ENCODE measurements at places on chromosomes 5 and 9.

DNA sequence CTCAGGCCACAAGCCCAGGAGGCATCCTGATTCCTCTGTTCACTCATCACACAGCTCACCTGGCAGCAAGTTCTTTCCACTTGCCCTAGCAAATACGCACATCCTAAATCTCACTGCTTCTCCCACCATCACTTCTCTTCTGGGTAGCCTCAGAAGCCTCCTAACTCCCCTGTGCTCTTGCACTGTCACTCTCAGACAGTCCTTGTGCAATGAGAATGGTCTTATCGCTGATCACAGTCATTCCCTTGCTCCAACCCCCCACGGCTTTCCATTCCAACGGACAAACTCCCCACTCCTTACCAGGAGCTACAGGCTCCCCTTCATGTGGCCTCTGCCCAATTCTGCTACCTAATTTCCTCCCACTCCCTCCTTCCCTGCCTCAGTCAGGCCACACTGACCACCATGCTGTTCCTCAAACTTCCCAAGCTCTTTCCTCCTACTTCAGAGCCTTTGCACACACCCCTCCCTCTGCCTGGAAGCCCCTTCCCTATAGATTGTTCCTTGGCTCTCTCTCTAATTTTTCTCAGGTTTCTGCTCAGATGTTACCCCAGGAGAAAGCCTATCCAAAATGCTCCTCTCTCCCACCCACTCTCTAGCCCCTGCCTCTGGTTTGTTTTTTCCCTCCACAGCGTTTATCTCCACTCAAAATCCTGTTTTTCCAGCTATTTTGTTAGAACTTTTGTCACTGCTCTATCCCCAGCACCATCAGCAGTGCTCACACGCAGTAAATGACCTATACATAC, 34.1 kb upstream of the TNFAIP8 start:
- DNase-seq: no peak

DNA sequence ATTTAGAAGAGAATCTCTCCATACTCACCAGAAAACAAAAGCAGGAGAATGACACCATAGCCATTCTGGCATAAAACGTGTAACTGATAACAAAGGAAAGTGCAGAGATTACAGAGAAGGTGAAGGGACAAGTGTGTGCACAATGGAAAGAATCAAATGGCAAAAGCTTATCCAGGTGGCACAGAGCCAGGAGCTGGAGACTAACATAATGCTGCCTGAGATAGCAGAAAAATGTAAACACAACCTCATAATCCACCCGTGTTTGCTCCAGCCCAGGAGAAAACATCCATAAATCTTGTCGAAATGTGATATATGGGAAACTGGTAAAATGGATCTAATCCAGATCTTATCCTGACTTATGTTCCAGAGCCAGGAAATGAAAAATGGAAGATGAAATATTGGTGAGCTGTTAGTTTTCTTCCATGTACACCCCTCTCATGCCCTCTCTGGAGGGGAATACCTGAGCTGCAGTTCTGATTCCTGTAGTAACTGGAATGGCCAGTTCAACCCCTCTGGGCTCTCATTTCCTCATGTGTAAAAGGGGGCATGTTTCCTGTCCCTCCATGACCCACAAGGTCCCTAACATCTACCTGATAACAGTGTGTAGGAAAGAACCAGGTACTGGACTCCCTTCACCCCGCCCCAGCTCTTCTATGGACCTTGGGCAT, 212.3 kb upstream of the DAPK1 start:
- DNase-seq: no peak

DNA sequence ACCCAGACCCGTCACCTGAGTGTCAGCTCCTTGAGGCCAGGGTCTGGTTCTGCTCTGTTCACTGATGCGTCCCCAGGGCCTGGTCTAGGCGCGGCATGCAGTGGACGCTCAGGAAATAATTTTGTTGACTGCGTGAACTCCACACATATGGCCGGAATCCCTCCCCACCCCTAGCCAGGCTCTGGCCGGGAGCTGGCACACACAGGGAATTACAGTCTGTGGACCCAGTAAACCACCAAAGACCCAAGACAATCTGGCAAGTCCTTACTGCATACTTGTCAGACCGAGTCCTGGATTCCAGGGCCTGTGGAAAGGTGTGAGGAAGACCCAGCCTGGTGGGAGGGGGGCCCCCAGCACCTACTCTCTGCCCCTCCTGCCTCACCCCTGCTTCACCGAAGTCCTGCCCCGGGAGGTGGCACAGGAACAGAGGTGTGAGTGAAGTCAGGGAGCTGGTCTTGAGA, 113.0 kb upstream of the IER5L start:
- DNase-seq: no peak

- no peak for DNase-seq
Observed at GRCh38 chr5:134945041-134945440, 22.7 kb upstream of the CATSPER3 start.

- DNase-seq: no peak
Observed at GRCh38 chr5:504326-505154, 19.7 kb downstream of the SLC9A3 start.

- no peak for DNase-seq
Observed at GRCh38 chr9:126471084-126471624, 142.6 kb upstream of the LMX1B start.

DNA sequence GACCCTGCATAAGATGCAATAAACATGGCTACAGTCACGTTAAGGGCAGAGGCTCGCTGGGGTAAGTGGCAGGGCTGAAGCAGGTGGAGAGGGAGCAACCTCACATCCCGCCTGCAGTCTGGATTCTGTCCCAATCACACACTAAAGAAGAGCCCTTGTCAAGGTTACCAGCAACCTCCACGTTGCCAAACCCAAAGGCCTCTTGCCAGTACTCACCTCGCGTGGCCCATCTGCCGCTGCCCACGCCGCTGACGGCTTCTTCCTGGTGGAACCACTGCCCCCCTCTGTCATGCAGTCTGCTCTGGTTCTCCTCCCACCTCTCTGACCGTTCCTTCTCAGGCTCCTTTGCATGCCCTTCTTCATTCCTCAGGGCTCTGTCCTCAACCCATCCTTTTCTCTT, 8.8 kb downstream of the AQP7 start:
- DNase-seq: no peak

DNA sequence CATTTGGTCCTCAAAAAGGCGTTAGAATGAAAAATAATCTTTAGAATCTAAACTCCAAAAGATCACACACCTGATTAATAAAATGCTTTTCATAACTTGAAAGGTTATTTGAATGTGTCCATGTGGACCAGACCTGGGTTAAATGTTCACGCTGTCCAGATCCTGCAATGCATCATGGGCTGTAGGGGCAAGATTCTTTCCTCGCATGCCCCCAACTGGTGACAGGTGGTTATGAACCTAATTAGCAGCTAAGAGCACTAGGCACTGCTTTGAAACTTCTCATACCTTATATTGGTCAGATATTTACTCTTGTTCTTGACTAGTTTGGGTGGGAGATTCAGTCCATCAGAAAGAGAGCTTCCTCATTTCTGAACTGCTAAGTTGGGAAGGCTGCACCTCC, 19.3 kb upstream of the PIP5K1B start:
- DNase-seq: no peak

DNA sequence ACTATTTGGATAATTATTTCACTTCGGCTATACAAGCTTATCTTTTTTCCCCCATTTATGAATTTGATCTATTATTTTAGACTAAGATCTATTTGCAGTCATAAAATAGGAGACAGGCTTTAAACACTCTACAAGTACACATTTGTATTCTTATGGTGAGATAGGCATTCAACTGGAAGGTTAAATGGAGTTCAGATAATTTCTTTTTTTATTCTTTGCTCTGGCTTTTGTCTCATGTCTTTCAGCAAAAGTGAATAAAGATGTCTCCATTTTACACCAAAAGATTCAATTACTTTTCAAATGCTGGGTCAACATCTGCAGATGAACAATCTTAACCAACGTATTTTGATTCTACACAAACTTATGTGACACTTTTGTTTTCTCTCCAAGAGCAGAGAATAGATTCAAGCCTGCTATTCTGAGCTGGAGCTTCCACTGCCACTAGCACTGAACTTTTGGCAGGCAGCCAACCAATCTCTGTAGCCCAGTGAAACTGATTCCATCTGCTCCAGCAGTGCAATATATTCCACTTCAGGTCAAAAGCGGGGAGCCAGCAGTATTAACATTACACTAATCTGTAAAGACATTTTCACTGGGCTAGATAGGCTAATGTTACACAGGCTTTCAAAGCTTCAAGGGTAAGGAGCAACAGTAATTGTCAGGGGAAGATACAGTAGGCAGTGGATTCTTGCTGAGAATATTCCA, 452.0 kb upstream of the ZNF608 start:
- DNase-seq: peak; percentile 54

DNA sequence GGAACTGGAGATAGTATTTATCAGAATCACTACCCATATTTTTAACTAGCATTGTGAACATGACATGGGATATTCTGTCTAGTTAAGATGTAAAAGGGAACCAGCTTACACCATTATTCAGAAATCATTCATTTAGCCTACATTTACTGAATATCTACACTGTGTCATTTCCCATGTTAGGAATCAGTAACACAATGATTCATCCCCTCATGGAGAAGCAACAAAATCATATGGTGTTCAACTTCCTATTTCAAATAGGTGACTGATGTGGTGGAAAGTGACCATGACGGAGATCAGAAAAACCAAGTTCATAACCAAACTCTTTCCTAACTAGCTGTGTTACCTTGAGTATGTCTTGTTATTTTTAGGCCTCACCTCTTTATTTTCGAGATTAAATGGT, 550.0 kb upstream of the TUSC1 start:
- DNase-seq: no peak

DNA sequence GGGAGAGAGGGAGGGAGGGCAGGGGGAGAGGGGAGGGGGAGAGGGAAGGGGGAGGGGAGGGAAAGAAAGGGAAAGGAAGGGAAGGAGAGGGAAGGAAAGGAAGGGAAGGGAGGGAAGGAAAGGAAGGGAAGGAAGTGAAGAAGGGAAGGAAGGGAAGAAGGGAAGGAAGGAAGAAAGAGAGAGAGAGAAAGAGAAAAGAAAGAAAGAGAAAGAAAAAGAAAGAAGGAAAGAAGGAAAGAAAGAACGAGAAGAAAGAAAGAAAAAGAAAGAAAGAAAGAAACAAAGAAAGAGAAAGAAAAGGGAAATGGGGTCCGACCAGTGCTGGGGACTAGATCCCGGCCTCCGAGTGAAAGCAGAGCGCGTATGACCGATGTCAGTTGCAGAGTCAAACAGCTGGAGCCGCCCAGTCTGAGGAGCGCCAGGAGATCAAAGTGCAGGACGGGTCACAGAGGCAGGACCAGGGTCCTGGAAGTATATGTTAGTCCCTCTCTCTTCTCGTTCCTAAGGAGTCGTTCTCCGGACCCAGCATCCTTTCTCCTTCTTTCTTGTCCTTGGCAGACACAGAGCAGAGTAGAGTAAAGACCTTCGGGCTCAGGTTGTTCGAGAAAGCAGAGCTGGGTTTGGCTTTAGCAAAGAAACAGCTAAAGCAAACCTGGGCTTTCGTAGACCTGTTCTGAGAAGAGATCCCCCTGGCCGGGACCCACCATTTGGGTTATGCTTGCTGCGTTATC, 305.4 kb upstream of the MSX2 start:
- DNase-seq: no peak

- DNase-seq: no peak
Observed at GRCh38 chr5:141947316-141947715, 10.7 kb downstream of the PCDH12 start.

DNA sequence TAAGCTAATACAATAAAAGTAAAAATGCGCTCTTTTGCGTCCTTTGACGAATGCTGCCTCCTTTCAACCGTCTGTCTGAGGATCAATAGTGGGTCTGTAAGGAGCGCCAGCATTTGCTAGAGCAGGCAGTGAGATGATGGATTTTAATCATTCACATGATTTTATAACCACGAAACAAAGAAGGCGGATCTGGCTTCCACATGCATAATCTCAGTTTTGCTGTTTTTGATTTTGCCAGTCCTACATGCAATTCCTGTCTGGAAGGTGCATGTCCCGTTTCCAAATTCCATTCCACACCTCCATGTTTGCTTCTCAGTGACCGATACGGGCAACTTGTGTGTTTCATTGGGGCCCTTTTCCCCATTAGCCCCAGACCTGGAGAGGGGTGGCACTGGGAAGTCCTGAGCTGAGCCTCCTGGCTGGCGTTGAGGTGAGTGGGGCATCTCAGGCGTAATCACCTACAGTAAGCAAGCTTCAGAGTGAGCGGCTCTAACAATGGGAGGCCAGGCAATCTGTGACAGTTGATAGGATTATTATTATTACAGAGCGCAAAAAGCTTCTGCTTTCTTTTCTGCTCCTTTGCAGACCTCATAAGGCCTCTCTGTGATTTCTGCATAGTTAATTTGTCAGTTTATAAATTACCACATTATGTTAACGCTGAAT, 405.4 kb downstream of the ZSWIM6 start:
- DNase-seq: no peak

GRCh38 chr5:37206736-37207135, 42.4 kb downstream of the CPLANE1 start:
- DNase-seq: no peak

DNA sequence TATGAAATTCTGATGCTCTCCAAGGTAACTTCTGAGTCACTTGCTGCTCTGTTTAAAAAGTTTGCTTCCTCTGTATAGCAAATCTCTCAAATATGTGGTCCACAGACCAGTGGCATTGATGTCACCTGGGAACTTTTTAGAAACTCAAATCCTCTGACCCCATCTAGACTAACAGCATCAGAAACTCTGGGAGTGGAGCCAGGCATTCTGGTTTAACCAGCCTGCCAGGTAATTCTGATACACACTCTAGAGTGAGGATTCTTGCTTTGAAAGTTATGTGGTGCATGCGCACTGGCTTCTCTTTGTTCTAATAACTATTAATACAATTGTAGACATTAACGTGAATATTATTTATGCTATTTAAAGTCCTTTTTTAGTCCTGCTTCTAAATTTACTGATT, 298.1 kb downstream of the SLF1 start:
- no peak for DNase-seq

DNA sequence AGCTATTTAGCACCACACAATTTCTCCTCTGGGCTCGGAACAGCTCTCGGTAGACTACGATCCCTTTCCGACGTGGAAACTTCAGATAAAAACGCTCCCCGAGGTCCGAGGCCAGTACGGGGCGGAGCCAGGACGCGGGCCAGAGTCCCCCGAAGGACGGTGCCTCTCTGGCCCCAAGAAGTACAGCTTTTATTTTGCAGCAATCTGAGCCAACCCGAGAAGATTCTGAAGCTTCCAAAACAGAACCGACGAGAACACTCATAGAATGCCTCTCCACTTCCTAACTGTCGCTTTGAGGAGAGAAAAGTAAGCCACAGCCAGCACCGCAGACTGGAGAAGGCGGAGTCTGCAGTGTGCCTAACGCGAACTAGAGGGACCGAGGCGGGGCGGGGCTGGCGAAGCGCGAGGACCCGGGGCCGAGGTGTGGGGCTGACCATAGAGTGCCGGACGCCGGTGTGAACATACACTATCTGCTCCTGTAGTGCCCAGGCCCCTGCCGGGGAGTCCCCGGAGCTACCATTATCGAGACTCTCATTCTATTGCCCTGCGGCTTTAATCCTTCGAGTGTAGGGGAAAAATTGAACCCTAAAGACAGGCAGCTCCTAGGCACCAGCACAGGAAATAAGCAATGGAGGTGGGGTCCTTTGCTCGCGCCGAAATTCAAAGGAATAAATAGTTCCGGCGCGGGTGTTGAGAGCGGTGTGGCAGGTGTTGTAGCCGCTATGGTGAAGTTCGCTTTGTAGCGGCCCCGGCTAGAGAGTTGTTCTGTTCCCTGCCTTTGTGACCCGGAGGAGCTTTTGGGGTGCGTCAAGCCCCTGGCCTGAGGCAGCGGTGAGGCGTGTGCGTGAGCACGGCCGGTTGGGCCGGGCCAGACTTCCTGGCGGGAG, at the start of gene SMC2:
SMC2 (plus strand) TSS at position 663 of the 887 bp plus-strand sequence. CDS start 1,076 bp downstream, outside the sequence.
- peak; percentile 89 for DNase-seq

GRCh38 chr5:127517110-127517479, 345 bp upstream of the PRRC1 start:
- DNase-seq: no peak

Data from NCI-H1048 (cell line).